Spleen (tissue), 13 donors: ENCODE measurements at places on chromosomes 13 and 19. TPM values are rescaled to one million over a fixed set of nuclear protein-coding genes. Genes with fewer than 3 reads are reported as not detected.
A peak's percentile ranks its signal among the peaks of the same experiment; 100 is the strongest.

The LILRB1 gene
- total RNA-seq: 66.2 TPM

The RNU6-9 gene
- not detected for total RNA-seq

The RNF113B gene
- total RNA-seq: not detected

- no peak for DNase-seq
Observed at GRCh38 chr13:23778002-23778652, 111.1 kb downstream of the MIPEP start.

- DNase-seq: no peak
Observed at GRCh38 chr19:45368737-45369340, 1.5 kb downstream of the ERCC2 start.

- DNase-seq: no peak
Observed at GRCh38 chr19:4390567-4391305, 9.6 kb downstream of the SH3GL1 start.

DNA sequence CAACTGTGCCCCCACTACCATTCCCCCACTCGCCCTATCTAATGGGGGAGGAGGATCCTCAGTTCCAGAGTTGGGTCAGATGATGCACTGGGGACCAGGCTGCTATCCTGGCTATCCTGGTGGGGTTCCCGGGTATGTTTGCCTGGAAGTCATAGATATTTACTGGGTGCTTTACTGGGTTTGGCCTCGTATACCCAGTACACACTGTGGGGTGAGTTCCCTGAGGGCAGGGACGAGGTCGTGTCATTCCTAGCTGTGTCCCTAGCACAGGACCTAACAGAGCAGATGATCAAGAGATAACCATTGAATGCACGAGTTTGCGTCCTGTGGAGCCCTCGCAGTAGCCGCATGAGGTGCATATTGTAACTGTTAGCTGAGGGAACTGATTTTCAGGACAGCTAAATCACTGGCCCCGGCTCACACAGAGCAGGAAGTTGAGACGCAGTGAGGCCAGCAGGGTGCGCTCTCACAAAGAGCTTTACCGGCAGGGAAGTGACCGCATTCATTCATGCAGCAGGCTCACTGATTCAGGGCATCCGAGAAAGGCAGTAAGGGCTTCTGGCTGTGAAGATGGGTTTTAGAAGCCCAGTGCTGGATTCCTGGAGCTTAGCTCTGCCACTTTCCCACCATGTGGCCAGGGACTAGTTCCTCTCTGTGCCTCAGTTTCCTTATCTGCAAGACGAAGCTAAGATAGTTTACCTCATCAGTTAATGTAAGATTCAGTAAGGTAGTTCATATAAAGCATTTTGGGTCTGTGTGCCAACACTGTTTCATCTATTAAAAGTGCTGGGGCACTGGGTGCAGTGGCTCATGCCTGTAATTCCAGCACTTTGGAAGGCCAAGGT is 6.0 kb downstream of the RUVBL2 start:
- peak; percentile 87 for DNase-seq

DNA sequence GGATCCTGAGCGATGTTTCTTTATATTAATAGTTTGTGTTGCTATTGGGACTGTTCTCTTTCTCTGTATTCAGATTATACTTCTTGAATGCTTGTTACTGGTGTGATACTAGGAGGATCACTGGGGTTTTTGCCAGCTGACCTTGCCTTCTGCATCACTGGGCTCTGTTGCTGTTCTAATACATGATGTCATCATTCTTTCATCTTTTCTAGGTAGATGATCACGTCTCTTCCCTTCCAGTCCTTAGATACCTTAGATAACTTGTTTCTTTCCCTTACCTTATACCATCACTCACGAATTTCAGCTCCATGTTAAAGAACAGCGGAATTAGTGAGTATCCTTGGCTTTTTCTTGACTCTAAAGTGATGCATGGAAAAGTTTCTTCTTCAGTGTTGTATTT is at the start of gene OR10H3:
Gene OR10H3, plus strand, starts transcription at position 264 of the 400 bp plus-strand sequence. CDS start 3,408 bp downstream, outside the sequence.
- DNase-seq: no peak

GRCh38 chr19:33767898-33768413 is 28.7 kb upstream of the KCTD15 start:
- no peak for DNase-seq
